ENCODE measurements at places on chromosomes 16 and 17.

DNA sequence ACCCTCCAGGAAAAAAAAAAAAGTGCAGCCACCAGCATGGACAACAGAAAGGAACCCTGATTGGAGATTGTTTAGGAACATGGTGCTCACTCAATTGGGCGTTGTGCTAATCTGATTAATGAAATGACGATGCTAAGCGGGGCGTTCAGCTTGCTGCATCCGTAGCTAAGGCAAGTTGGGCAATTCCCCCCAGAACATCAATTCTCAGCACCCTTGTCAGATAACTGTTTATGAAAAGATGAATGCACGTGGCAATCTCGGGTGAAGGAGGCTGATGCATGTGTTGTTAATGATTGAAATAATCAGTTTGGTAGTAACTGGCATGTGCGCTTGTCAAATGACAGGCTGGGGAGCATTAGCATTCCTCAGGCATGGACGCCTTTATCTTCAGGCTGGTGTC is 57.0 kb downstream of the HS3ST3A1 start:
- DNase-seq, result no peak

GRCh38 chr16:10325783-10326543 is 59.9 kb upstream of the ATF7IP2 start:
- no peak for DNase-seq

GRCh38 chr17:57110579-57111325 is 25.7 kb downstream of the AKAP1 start:
- no peak for DNase-seq

- DNase-seq, result peak; percentile 73
These were observed 42.7 kb downstream of the GNA13 start for GRCh38 chr17:65013613-65014391.

DNA sequence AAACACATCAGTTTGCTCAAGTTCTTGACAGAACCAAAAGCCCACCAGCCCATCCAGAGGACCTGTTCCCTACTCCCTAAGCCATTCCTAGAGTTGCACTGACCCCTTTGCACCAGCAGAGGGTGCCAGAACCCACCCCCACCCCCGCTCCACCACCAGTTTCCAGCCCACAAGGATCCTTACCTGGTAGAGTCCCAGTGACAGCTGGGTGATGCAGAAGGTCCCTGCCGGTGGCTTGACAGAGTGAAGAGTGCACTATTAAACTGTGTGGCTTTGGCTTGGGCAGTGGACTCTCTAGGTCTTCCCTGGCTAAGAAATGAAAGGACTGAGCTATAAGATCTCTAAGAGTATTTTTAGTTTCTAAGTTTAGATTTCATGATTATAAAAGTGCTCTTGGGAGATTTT is 73.3 kb upstream of the MTMR4 start:
- peak; percentile 75 for DNase-seq

All from AG08396 (cell line).